ENCODE measurements at places on chromosomes 1 and 21.

- no peak for DNase-seq
Observed at GRCh38 chr21:38170283-38170682, 86.5 kb upstream of the KCNJ15 start.

DNA sequence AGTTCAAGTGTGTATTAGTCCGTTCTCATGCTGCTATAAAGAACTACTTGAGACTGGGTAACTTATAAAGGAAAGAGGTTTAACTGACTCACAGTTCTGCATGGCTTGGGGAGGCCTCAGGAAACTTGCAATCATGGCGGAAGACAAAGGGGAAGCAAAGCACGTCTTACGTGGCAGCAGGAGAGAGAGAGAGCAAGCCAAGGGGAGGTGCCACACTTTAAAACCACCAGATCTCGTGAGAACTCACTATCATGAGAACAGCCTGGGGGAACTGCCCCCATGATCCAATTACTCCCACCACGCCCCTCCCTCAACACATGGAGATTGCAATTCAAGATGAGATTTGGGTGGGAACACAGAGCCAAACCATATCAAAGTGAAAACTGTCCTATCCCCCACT is 4.1 kb upstream of the MIS18A start:
- no peak for DNase-seq

GRCh38 chr1:181386340-181386739 is 97.0 kb upstream of the CACNA1E start:
- DNase-seq: no peak

GRCh38 chr1:22484706-22485345 is 33.2 kb downstream of the ZBTB40 start:
- no peak for DNase-seq

DNA sequence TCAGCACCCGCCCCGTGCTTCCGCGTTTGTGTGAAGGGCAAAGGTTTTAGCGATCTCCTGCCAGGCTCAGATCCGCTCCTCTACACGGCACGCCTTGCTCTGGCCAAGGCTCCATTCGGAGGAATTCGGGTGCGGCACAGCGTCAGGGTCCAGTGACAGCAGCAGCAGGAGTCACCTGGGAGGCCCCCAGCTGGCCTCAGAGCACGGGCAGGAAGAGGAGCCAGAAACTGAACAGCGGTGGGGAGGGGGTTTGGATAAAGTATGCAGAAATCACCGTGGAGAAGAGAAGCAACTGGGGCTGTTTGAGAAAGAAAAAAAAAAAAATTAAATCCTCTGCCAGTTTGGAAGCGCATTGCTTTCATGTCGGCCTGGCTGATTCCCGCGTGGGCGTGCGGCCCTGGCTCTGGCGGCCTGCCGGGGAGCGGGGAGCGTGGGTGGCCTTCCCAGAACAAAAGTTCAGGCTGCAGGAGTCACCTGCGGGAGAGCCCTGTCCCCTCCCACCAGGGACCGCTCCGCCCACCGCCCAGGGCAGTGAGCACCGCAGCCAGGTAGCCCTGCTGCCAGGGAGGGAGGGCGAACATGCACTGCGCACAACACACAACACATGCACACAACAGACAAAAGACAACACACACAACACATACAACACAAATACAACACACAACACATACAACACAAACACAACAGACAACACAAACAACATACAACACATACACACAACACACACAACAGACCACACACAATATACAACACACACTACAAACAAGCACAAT is 107.6 kb downstream of the ETS2 start:
- DNase-seq: no peak

DNA sequence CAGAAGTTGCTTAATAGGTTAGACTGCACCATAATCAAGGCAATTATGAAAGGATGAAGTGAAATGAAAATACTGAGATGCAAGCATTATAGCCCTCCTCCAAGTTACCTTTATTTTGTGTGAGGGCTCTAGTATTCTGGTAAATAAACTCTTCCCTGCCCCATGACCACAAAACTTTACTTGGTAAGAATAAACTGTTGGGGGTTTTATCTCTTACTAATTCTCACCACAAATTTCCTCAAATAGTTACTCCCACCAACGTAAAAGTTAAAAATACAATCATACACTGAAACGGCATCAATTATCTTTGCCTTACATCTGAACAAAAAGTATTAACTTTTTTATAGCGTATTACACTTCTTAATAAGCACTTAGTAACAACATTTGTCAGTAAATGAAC is 29.5 kb downstream of the C21orf91 start:
- no peak for DNase-seq

- DNase-seq: no peak
Observed at GRCh38 chr21:44648557-44649311, 2.5 kb downstream of the KRTAP10-11 start.

DNA sequence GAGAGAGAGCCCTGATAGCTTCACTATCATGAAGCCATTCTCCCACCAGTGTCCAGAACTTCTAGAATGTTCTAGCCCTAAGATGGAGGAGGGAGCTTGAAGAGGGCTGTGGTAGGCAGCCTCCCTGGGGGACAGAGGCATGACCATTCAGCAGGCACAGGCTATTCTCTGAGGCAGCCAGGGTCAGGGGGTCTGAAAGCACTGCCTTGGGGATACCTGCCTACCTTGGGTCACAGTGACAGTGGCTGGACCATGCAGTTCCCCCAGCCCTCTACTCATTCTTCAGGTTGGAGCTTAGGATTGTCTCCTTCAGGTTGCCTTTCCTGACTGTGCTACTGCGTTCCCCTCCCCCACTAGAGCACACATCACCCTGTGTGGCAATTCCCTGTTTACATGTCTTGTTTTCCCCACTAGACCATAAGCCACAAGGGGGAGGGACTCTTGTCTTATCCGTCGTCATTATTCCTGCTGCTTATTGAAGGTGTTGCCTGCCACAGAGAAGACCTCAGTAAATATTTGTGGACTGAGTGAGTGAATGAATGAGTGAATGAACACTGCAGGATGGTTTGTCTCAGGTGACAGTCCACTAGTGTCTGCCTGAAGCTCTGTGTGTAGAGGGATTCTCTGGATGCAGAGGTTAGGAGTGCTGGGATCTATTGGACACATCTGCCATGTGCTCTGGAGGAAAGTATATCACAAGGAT is 5.2 kb downstream of the ZDHHC18 start:
- no peak for DNase-seq

GRCh38 chr1:221308534-221309511 is 429.6 kb downstream of the HLX start:
- no peak for DNase-seq

DNA sequence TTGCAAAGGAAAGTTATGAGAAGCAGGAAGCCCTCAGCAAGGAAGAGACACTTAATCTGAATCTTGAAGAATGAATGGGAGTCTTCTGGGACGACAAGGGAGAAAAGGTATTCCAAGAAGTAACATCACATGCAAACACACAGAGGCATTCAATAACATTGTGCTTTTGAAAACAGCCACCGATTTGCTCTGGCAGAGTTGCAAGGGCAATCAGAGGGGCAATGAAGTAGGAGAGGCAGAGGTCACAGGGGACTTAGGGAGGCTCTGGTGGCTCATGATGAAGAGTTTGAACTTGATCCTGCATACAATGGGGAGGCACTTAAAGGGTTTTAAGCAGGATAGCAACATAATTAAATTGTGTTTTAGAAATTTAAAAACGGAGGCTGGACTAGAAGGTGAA is 107.7 kb downstream of the DDX20 start:
- DNase-seq: no peak

- DNase-seq: peak; percentile 72
Observed at GRCh38 chr1:92483610-92484471, 2.9 kb downstream of the GFI1 start.

DNA sequence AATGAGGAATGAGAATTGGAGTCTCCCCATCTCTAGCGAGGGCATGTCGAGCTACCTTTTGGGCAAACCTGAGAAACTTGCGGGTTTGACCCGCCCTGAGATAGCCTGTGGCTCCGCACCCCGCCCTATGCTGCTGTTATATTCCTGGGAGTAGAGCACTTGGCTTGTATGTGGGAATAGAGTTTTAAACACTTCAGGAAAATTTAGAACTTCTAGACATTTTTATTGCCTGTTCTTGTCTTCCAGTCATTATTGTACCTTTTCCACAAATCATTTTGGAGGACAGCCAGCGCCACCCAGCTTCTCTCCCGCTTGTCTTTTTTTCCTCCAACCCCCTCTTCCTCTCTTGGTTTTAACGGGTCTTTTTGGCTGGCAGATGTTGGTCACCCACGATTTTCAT is 738 bp downstream of the GNPAT start:
- no peak for DNase-seq

GRCh38 chr1:220921498-220921897 is 42.3 kb downstream of the HLX start:
- DNase-seq: no peak

- DNase-seq: no peak
Observed at GRCh38 chr1:161511018-161511755, 5.9 kb downstream of the FCGR2A start.

GRCh38 chr1:154129391-154129970 is 25.4 kb downstream of the NUP210L start:
- DNase-seq: no peak

DNA sequence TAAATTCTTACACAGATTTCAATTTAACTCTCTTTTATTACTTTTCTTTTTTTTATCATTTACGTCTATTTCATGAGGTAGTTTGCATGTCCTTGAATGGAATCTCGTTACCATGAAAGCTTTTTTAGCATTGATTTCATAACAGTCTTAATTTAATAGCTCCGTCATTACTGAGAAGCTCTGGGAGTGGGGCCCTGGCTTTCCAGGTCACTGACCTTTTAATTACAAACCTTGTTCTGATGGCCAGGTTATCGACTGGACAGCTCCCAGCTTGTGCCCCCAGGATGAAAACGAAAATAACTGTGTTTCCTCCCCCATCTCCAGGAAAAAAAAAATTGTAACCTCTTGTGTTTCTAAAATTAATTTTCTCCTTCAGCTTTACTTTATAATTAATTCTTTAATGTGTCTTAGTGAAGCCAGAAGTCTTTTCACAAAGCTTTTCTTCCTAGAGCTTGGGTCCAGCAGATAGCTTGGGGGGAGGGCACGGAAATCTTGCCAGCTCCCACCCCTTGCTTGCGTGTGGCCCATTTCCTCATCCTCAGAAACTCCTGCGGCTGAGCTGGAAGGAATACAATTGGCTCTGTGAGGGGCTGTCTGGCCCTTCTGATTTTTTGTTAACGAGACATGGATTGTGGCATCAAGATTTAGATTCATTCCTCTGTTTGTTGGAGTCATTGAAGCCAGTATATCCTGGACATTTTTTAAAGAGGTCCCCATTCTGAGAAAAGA is 65.7 kb downstream of the PEX14 start:
- no peak for DNase-seq

DNA sequence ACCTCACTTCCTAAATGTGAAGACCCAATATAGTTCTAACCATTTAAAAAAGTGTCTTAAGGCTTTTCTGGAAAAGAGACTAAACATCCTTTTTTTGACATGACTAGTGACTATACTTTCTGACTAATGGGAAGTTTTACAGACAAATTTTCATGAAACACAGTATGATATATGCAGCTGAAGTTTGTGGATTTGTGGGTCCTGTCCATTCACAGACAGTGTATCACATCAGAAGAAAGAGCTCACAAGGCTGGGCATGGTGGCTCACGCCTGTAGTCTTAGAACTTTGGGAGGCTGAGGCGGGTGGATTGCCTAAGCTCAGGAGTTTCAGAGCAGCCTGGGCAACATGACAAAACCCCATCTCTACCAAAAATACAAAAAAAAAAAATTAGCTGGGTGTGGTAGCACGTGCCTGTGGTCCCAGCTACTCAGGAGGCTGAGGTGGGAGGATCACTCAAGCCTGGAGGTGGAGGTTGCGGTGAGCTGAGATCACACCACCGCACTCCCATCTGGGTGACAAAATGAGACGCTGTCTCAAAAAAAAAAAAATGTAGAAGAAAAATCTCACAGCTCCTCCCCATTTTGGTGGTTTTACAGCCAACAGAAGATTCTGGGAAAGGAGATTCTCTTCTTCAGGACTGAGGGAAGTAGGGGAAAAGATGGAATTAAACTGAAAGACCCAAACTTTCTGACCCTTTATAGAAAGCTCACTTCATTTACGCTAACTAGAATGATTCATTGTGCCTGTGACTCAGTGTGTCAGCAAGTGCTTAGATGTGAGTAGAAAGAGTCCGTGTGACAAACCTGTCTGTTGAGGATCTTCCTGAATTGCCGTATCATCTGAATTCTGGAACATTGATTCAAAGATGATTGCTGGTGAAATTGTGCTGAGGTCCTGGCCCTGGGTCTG is 15.2 kb upstream of the YRDC start:
- DNase-seq: no peak

GRCh38 chr1:28130901-28131300 is 42.5 kb upstream of the EYA3 start:
- no peak for DNase-seq

DNA sequence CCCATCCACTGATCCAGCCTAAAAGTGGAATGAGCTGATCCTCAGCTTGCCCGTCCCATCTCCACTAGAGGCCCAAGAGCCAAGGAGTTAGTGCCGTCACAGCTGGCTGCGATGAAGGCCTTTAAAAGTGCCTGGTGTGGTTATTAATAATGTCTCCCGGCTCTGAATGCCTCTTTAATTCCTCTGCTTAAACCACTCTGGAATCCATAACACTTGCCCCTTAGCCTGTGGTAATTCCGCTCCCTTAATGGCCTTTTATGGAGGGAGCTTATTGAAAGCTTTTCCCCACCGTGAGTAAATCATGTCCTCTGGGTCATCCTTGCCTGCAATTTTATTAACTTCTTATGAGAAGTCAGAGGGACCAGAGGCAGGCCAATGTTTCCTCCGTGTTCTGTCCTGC is 55.4 kb downstream of the UBIAD1 start:
- DNase-seq: no peak

GRCh38 chr1:205229399-205229871 is 1.7 kb downstream of the TMCC2 start:
- no peak for DNase-seq

GRCh38 chr1:7174561-7174960 is 389.3 kb downstream of the CAMTA1 start:
- no peak for DNase-seq

DNA sequence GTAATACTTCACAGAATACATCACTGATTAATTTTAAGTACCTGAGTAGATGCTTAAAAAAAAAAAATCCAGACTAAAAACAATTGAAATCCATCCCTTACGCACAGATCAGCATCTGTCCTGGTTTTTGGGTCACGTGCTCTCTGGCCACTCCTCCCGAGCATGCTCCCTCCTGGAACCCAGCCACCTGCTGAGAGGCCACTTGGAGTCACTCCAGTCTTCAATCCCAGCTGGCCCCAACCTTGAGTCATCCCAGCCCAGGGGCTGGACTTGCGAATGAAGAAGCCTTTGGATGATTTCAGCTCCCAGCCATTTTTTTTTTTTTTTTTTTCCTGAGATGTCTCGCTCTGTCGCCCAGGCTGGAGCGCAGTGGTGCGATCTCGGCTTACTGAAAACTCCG is 8.9 kb downstream of the MAP1LC3C start:
- no peak for DNase-seq

DNA sequence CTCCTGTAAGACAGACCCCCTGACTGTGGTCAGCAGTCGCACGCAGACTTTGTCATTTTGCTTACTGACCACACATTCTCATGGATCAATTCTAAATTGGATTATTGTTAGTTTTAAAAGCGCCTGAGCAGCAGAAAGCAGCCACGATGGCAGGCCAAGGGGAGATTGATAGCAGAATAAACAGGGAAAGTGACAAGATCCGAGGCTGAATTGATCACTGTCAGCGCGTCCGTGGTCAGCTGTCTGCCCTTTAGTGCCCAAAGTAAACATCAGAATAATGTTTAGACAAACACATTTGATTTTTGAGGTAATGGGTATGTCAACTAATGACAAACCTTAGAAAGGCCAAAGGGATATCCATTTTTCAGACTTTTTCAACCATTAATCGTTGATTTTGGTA is 426.8 kb downstream of the SETD4 start:
- no peak for DNase-seq

- DNase-seq: no peak
Observed at GRCh38 chr1:227924833-227925574, 22.7 kb downstream of the WNT9A start.

All from stimulated activated CD4-positive, alpha-beta T cell treated with anti-CD3 and anti-CD28 coated beads, Interleukin-4, amount 100 ng/mL, for 48 hours (primary cell).